ENCODE measurements at places on chromosomes 2 and 18.

DNA sequence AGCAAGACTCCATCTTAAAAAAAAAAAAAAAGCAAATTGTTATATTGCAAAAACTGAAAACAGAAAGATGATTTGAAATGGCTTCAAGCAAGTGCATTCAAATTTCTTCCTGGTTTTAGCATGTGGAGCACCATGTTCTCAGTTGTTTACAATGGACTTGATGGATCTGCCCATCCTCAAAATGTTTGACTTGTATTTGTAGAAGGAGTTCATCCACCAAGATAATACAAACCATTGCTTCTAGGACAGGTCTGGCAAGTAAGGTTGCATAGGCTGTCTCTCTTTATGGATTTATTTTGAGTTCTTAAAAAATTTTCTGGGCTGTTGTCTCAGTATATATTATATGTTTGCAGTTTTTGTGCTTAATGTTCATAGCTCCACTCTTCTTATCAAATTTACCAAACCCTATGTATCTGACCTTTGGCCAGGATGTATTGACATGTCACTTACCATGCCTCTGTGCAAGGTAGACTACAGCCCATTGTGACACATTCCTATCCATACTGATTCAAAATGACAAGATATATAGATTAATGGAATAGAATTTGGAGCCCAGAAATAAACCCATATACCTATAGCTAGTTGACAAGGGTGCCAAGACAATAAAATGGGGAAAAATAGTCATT lies 21.7 kb upstream of the ZCCHC2 start:
- no peak for DNase-seq

- no peak for DNase-seq
These were observed 7.2 kb upstream of the ABCB11 start for GRCh38 chr2:169038338-169038757.

DNA sequence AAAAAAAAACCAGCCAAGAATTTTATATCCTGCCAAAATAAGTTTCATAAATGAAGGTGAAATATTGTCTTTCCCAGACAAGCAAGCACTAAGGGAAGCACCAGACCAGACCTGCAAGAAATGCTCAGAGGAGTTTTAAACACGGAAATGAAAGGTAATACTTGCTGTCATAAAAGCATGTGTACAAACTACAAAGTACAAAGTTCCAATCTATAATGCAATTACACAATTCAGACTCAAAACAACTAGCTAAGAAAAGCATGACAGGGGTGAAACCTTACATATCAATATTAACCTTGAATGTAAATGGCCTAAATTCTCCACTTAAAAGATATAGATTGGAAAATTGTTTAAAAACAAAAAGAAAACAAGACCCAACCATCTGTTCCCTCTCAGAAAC lies 45.0 kb upstream of the ASXL3 start:
- no peak for DNase-seq

GRCh38 chr2:197707316-197708213 lies 2.4 kb downstream of the MARS2 start:
- no peak for DNase-seq

All from GM12864 (cell line).